CD4-positive, alpha-beta T cell treated with Interleukin-2 at 100 ng/mL for 4 hours (primary cell): ENCODE measurements at places on chromosomes 12 and 14.

DNA sequence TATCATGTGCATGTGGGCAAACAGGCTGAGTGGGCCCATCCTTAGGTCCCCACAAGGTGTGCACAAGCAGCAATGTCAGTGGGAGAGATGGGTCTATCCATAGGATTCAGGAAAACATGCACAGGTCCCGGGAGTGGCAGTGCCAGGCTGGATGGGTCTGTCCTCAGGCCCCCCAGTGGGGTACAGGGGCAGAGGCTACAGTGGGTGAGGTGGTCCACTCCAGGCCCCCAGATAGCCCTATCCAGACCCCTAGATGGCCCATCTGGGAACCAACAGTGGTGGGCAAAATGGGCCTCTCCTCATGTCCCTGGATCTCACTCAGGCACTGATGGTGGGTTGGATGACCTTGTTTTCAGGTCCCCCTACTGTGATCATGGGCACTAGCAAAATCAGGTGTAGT is 277.8 kb upstream of the SYT1 start:
- no peak for DNase-seq

DNA sequence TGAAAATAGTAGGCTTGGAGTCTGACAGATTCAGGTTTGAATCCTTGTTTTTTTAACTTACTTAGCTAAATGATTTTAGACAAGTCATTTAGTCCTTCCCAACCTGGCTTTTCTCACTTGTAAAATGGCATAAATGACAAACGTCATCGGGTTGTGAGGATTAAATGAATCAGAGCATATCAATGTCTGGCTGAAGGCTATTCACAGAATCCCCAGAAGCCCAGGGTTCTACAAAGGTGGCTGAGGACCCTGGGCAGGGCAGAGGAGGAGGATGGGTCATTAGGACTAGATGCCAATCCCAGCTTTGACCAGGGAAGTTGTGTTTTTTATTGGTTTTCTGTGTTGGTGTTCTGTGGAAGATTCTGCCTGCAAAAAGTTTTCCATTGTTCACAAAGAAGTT is 7.6 kb upstream of the PTPRB start:
- no peak for DNase-seq

- DNase-seq: no peak
Measured at GRCh38 chr12:6311822-6312528, 1.5 kb downstream of the PLEKHG6 start.

GRCh38 chr12:101490286-101490920 is 15.3 kb downstream of the SPIC start:
- DNase-seq: no peak

DNA sequence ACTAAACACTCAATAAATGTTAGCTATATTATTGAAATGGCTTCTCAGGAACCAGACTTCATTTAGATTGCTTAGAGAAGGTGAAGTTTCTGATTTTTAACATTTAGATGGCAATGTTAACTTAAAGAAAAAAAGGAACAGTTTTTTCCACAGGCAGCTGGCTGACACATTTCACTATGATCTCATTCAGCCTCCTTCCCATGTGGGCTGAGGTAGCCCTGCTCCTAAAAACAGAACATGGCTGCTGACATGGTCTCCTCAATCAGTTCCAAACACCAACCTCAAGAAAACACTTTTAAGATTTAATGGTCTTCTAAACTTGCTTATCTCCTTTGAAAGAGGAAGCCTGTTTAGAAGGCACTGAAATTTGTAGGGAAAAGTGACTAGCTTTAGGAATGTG is 23.8 kb downstream of the GNS start:
- no peak for DNase-seq

- DNase-seq: no peak
Measured at GRCh38 chr12:82008251-82008650, 249.1 kb upstream of the PPFIA2 start.

GRCh38 chr12:5796171-5796958 is 148.7 kb downstream of the ANO2 start:
- no peak for DNase-seq
